OCI-M1 (cell line): ENCODE measurements at places on chromosomes 16 and 17.
A peak's percentile ranks its signal among the peaks of the same experiment; 100 is the strongest.

- peak; percentile 36 for DNase-seq
Observed at GRCh38 chr17:70808596-70808995, 639.3 kb downstream of the KCNJ2 start.

GRCh38 chr16:70520612-70521297, 2.6 kb downstream of the COG4 start:
- DNase-seq = peak; percentile 42

GRCh38 chr16:51524555-51525373, 373.7 kb upstream of the SALL1 start:
- no peak for DNase-seq

DNA sequence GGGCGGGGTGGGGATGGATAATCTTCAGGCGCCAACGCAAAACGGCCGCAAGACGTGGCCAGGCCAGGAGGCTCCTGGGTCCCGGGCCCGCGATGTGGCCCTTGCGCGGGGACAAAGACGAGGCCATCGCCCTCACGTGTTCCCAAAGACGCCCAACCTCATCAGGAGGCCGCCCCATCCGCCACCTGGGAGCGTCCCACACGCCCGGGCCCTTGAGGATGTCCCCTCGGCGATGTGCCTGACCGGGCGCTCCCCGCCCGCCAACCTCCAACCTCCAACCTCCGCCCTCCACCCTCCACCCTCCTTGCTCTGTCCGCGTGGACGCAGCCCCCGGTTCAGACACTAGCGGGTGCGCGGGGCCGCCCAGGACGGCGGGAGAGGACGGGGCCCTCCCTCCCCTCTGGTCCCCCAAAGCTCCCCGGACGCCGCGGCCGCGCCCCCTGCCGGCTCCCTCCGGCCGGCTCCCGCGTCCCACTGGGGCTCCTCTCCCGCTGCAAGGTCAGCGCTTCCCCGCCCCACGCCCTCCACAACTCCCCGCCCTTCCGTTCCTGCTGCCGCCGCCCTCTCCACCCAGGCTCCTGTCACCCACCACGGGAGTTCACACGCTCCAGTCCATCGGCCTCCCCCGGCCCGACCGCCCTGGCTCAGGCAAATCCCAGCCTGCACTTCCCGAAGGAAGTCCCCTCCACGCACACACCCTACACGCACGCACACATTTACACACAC, 250.8 kb upstream of the RPL38 start:
- DNase-seq = no peak

DNA sequence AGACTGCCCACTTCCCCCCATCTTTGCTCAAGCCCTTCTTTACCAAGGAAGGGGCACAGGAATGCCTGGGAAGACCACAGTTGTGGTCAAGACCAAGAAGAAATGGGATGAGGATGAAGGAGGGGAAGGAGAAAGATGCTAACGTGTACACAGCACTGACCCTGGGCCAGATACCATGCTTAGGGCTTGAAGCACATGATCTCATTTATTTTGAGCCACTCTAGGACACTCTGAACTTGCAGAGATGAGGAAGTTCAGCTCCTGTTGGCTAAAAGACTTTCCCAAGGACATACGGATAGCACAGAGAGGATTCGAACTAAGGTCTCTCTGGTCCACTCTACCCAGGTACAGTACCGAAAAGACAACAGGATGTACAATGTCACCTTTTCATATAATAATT, 42.6 kb downstream of the PIK3R5 start:
- no peak for DNase-seq

DNA sequence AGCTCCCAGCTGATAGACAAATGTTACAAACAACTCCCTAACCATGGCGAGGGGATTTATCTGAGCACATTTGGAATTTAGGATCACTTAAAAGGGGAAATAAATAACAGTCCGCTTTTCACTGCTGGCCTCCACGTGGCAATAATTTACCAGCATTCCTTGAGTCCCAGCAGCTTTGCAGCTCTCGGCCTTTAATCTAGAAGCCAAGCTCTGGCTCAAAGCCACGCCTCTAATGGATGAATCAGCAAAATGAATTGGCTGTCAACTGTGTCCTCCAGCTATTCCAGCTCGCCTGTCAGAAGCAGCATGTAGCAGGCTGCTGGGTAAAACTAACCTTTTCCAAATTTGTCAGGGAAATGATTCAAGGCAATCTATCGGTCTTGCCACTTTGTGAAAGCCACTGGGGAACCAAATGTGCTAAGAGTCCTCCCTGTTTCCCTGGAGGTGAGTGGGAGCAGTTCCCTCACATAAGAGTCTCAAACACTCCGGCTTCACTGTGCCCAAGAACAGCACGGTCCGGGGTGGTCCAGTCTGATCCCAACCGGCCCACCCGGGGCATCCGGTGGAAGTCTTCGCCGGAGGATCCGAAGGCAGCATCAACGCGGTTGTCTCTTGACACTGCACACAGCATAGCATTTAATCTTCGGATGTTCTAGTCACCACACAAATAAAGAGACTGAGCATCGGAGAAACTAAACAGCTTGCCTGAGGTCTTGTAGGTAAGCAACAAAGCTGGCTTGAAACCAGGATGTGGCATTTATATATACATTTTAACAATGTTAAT, 143.3 kb downstream of the PARN start:
- peak; percentile 92 for DNase-seq

DNA sequence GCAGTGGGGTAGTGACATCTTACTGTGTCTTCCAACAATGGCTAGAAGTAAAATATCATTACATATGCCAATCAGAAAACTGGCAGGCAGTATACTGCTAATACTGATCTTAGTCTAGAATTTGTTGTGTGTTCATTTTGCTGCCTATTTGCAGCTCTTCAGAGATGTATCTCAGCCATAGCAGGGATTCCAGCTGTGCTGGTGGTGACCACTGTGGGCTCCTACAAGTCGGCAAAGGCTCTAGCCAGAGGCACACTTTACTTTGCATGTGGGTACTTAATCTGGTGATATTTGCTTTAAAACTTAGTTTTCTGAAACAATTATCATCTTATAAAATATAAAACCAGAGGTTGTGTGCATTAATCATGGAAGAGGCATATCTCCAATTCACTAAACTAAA, 70.0 kb downstream of the TMC6 start:
- DNase-seq = no peak

GRCh38 chr17:76845541-76846017, 22.6 kb upstream of the MGAT5B start:
- peak; percentile 16 for DNase-seq

- peak; percentile 64 for DNase-seq
Observed at GRCh38 chr17:40338058-40338457, 26.5 kb downstream of the GJD3 start.

DNA sequence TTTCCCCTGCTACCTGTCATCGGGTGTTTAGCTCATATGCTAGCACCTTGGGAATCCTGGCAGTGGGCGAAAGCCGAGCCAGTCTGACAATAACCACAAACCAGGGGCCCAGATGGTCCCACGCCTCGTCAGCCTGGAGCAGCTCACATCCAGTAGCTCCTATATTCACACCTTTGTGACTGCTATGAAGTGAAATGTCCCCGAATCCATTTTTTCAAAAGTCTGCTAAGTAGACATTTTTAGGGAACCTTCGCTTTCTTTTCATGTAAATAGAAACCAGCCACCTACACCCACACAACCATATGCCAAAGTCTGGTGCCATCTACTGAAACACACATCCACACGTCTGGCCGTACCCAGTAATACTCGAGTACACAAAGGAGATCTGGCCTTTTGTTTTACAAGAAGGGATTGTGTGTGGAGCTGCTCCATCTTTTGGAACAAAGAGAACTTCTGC, 176.8 kb downstream of the SLC39A11 start:
- no peak for DNase-seq

GRCh38 chr16:4184038-4184702, 57.7 kb downstream of the SRL start:
- DNase-seq = no peak

- no peak for DNase-seq
Observed at GRCh38 chr17:63516910-63517824, 6.0 kb upstream of the KCNH6 start.

DNA sequence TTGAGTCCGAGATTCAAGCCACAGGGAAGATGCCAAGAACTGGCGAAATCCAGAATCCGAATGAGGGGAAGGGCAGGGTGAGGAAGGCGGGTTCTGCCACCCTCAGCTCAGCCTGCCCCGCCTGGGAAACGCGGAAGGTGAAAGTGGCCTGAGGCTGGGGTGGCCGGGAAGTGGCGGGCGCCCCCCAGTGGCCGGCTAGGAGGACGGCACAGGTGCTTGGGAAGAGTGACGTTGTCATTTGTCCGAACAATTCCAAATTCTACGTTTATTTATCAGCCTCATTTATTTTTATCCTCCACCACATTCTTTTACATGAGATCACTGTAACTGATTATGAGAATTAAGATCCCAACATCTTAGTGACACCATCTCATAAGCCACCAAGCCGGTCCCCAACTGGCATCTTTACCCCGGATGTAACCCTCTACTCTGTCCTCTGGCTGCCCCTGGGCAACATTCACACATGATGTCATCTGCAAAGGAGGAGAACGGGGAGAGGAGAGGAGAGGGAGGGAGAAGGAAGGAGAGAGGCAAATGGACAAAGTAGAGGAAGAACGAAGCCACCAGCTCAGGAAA, 21.3 kb downstream of the SRCIN1 start:
- DNase-seq = peak; percentile 77

- no peak for DNase-seq
Observed at GRCh38 chr17:16450028-16450427, 34.7 kb downstream of the TRPV2 start.

DNA sequence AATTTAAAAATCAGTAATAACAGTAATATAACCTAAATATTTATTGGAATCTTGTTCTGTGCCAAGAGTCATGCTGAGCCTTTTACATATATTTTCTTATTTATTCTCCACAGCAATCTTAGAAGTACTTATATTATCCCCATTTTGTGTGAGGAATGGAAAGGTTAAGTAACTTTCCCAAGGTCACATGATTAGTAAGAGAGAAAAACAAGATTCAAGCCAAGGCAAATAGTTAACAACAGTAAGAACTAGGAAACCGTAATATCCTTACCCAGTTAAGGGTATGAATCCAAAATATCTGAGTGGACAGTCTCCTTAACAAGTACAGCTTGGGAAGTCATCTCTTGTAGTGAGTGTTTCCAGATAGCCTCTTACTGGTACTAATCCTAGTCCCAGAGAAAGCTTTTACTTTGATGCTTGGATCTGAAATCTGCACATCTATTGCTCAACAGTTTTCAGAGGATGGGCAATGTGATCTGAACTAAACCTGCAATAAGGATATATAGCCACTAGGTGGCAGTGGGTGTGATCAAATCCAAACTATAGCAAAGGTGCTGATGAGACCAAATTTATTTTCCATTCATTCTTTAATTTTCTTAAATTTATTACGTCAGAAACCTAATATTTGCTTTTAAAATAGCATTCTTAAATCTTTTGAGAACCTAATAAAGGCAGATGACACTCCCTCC, 23.3 kb downstream of the SHISA6 start:
- peak; percentile 25 for DNase-seq

GRCh38 chr17:68941761-68942160, 13.4 kb downstream of the ABCA8 start:
- DNase-seq = no peak

- no peak for DNase-seq
Observed at GRCh38 chr17:1053661-1054360, 56.9 kb downstream of the TIMM22 start.

GRCh38 chr17:75814900-75815373, 29.3 kb downstream of the UNC13D start:
- DNase-seq = no peak

DNA sequence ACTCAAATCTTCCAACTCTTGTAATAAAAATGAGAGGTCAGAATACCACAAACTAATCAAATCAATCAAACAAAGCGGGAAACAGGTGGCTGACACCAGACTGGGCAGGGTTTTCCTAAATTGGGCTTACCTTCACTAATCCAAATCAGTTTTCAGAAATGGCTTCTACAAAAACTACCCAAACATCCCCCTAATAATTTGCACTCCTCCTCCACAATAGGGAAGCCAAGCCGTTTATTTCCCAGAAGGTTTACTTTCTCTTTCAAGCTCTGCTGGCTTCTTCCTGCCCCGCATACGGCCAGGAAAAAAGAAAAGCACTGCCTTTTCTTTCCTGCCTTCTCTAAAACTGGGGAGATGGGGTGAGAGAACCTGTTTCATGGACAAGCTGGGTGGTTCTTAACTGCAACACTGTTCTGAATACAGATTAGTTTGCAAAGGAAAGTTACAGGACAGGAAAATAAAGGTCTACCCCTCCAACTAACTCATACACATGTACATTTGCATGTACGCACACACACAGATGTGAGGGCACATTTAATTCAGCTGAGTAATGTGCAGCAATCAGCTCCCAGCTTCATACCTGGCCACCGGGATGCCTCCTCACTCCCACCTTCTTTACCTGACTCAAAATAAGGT, 9.2 kb downstream of the STAT3 start:
- peak; percentile 71 for DNase-seq

DNA sequence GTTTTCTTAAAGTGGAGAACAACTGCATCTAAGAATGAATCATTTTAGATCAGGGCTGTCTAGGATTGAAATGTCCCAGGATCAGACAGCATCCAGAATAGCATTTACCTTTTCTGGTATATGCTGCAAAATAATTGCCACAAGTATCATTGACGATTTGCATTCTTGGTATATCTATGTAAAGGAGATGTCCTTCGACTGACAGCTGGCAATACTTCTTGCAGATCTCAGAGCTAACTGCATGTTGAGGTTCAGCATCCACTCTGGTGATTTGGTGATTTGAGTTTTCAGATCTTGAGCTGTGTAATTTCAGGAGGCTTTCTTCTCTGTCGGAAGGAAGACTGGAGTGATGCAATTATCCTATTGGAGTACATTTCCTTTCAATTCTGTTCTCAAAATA, 78.1 kb upstream of the CPHXL start:
- no peak for DNase-seq

- DNase-seq = peak; percentile 82
Observed at GRCh38 chr16:31874366-31875111, 932 bp downstream of the ZNF267 start.

DNA sequence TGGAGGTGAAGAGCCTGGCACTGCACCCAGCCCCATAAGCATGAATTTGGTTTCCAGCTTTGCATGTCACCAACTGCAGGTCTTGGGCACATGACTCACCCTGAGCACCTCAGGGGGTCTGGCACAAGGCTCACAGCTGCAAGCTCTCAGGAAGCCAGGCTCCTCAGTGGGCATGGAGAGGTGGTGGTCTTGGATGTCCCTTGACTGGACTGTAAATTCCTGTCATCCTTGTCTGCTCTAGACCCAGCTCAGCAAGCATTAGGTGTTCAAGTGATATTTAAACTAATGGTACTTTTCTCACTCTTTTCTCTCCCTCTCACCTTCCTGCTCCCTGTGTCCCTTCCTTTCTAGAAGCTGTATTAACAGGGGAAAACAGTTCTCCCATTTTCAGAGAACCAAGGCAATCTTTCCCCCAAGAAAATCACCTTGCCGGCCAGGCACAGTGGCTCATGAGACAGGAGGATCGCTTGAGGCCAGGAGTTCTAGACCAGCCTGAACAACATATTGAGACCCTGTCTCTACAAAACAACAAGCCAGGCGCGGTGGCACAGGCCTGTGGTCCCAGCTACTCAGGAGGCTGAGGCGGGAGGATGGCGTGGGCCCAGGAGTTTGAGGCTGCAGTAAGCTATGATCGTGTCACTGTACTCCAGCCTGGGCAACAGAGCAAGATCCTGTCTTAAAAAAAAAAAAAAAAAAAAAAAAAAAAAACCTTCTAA, 5.1 kb upstream of the KIFC3 start:
- DNase-seq = no peak
